ENCODE measurements at places on chromosomes 12 and 14. TPM values are rescaled to one million over a fixed set of nuclear protein-coding genes. Genes with fewer than 3 reads are reported as not detected.
A peak's percentile ranks its signal among the peaks of the same experiment; 100 is the strongest.

- DNase-seq: no peak
Measured at GRCh38 chr12:4303750-4304149, 17.3 kb upstream of the TIGAR start.

- DNase-seq: no peak
Measured at GRCh38 chr12:56873382-56873781, 60.8 kb downstream of the SDR9C7 start.

DNA sequence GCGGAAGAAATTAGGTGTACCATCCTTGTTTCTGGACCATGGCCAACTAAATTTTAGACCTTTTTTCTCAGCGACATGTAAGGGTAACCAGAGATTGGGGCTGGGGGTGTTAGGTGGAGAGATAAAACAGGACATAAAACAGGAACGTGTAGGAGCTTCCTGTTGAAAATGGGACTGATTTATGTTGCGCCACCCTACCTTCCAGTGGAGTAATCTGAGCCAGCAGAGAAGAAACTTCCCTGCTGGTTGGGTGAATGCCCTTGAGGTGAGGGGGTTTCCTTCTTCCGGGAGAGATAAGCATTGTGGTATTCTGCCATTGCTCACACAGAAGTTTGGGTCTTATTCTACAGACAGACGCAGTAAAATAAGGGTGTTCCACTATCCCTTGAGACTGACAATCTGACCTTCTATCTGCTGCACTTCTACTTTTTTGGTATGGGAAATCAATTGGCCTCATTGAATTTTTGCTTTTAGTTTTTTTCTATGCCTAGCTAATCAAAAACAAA is 417.6 kb downstream of the PCNX1 start:
- DNase-seq: no peak

- no peak for DNase-seq
Measured at GRCh38 chr12:95279856-95280255, 62.2 kb downstream of the VEZT start.

DNA sequence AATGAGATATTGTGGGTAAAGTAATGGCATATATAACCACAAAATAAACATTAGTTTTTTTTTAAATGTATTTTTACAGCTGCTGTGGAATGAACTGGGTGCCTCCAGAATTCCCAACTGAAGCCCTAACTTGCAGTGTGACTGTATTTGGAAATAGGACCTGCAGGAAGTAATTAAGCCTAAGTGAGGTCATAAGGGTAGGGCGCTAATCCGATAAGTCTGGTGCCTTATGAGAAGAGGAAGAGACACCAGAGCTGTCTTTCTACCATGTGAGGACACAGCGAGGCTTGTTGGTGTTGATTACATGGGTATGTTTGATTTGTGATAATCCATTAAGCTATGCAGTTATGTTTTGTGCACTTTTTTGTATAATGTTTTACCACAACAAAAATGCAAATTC is 136.8 kb downstream of the TPH2 start:
- no peak for DNase-seq

GRCh38 chr14:86790408-86791364 is 1202.3 kb downstream of the GALC start:
- no peak for DNase-seq

DNA sequence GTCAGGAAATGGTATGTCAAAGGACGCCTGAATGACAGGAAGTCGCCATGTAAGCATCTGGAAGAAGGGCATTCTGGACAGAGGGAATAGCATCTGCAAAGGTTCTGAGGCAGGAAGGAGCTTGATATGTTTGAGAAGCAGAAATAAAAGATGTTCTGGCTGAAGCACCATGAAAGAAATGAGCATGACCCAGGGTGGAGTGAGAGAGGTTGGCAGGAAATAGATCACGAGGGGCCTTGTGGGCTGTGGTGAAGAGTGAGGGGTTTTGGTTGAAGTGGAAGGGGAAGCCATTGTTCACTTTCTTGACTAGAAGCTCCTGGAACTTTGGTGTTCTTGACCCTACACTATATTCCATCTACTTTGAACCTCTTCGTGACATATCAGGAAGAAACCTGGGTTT is 99.4 kb upstream of the PARP11 start:
- DNase-seq: no peak

DNA sequence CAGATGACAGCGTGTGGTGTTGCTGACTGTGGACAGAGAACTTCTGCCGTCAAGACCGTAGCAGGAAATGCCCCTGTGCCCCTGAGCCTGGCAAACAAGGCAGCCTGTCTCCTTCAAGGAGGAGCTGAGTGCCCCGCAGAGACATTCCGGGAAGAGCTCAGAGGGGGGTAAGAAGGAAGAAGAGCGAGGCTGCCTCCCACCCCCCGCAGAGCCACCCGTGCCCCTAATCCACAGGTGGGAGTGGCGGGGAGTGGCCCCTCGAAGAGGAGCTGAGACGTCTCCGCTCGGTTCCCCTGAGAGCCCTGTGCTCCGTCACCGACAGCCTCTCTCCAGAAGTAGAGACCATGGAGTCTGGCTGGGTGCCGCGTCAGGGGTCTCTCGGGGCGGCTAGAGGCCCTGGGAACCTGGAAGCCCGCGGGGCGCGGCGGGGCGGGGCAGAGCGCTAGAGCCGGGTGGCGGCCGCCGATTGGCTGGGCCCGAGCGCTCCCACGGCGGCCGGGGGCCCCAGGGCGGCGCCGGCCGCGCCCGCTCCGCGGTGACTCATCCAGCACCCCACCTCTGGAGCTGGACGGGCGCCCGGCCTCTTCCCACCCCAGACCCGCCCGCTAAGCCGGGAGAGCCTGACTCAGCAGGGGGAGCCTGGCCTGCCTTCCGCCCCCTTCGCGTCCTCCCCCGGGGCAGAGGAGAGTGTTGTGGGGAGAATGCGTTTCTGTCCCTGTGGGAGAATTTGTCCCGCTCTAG is 25.2 kb upstream of the KRT78 start:
- DNase-seq: peak; percentile 69

DNA sequence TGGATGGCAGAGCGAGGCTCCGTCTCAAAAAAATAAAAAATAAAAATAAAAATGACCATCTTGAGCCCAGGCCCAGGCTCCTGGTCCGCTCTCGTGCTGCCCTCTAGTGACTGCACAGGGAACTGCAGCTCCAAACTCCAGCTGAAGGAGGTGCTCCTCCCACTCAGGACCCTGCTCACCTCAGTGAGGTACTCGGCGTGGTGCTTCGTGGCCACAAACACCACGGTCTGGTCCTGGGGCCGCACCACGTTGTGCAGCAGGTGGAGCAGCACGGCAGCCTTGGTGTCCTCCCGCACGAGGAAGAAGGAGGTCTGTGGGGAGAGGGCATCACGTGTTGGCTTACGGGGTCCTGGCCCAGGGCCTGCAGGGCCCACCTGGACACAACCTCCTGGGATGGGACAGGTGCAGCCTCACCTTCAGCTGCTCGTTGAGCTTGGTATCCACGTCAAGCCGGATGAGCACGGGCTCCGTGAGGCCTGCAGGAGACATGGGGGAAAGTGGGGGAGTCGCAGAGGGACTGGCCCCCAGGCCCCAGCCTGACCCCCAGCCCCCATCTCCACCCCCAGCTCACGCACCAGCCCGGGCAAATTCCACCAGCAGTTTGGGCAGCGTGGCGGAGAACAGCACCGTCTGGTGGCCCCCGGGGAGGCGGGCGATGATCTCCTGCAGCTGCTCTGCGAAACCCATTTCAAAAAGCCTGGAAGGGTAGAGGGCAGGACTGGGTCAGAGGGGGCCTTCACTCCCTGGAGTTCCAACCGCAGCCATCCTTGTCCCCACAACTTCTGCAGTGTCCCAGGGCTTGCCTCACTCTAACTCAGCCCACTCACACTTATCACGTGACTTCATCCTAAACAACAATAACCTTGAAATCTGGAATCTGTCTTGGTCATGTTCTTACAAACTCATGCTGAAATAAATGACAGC is 10.6 kb downstream of the DDX54 start:
- peak; percentile 73 for DNase-seq

DNA sequence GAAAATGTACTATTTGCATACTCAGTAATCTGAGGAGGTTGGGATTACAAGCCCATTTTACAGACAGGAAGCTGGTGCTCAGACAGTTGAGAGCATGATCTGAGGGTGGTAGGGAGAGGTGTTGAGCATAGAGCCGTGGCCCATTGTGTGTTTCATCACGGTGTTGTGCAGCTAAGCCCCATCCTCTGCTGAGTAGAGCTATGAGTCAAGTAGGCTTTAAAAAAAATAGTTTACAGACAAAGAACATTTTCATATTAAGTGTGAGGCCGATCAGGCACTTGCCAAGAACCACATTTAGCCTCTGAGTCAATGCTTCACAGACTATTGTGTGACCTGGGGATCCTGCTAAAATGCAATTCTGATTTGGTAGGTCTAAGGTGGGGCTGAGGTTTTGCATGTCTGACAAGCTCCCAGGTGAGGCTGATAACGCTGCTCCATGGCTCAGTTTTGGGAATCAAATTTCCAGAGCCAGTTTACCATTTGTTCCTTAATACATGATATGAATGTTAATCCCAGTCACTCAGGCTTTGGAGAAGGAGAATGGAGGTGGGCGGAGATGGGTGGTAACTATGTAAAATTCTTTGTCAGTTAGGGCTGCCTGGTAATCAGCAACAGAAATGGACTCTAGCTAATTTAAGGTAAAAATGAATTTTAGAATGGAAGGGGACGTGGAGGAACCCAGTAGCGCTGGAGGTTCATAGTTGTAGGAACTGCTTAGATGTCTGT is 22.2 kb downstream of the ZNF664 start:
- DNase-seq: no peak

DNA sequence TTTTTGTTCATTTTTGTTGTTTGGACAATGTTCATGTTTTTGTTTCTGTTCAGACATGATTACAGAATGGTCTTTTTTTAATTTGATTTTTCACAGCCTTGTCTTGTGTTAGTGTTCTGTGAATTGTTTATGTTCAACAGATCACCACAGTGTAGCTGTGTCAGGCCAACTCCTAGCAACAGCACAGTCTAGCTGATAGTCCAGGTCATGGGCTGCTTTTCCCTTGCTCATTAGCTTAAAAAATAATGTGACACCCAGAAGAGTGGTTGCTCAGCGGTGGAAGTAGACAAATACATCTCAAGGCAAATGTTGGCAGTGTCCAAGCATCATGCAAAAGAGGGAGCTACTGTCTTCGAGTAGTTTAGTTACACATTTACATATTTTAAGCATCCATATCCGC is 22.4 kb downstream of the WBP11 start:
- no peak for DNase-seq

GRCh38 chr12:106436164-106436563 is 78.6 kb downstream of the POLR3B start:
- DNase-seq: no peak

KCNK10 gene
- not detected for polyA plus RNA-seq

AKAP6 gene
- polyA plus RNA-seq: 75.5 TPM

KIF26A gene
- polyA plus RNA-seq: not detected

TSPAN19 gene
- polyA plus RNA-seq: not detected
